ENCODE measurements at places on chromosomes 13 and 19.

DNA sequence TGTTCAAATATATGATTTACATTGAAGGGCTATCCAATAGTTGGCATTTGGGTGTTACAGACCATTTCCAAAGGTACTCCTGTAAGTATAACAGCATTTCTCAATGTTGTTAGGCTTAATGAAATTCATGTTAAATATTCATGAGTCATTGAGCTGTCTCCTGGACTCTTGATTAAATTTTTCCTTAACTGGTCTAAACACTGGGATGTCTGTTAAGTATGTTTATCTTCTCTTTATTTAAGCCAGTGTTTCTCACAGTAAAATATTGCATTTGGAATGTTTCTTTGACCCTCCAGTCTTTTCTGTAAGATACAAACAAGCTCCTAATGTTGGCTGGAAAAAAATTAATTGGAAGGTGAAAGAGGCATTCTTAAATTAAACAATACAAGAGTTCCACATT, 402.5 kb upstream of the HTR2A start:
- DNase-seq = no peak

DNA sequence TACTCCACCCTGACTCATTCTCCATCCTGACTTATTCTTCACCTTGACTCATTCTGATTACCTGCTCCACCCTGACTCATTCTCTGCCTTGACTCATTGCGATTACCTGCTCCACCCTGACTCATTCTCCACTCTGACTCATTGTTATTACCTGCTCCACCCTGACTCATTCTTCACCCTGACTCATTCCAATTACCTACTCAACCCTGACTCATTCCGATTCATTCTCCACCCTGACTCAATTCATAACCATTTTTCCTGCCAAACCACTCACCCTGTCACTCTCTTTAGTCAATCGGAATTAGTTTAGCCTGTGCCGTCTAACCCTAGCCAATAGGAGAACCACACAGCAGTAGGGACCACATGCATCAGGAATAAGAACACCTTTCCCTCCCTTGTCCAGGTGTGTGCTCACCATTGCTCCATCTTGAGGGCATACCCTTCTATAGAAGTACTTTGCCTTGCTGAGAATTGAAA, 1227.4 kb upstream of the PCDH20 start:
- DNase-seq = no peak

GRCh38 chr19:18441804-18442788, 4.2 kb upstream of the ISYNA1 start:
- DNase-seq = no peak

- DNase-seq = no peak
These were observed 284.7 kb downstream of the TSHZ3 start for GRCh38 chr19:31064491-31064890.

DNA sequence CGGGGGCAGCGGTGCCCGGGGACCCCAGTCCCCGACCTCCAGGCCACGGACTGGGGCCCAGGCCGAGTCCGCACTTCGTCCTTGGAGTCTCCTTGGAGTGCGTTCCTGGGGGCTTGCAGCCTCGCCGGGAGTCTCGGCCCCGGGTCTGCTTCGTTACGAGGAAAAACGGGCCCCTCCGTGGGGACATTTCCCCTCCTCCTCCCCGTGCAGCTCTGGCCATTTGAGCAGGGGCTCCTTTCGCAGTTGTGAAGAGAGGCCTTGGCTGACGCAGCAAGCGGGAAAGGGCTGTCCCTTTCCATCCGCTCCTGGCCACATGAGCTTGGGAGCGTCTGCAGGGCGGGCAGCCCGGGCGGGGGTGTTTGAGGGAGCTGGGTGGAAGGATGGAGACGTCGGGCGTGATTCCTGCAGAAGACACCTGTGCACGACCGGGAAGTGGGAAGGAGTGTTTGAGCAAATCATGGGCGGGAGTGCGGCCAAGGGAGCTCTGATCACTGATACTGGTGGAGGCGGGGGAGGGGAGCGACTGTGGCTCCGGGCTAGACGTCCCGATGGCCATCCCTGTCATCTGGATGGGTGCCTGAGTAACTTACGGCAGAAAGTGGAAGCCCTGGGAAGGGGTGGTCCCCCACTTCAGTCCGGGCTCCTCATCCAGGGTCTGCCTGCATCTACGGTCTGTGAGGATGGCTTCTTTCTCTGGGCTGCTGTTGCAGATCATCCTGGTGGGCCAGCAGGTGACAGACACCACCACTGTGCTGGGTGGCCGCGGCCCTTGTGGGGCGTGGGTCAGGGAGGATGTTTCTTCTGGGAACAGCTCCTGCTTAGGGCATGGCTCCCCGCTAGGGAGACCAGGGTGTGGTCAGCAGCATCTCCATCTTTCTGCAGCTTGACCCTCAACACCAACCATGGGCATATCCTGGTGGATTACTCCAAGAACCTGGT, 736 bp downstream of the GPI start:
- DNase-seq = no peak

GRCh38 chr13:112434032-112434431, 57.9 kb downstream of the SPACA7 start:
- DNase-seq = no peak

DNA sequence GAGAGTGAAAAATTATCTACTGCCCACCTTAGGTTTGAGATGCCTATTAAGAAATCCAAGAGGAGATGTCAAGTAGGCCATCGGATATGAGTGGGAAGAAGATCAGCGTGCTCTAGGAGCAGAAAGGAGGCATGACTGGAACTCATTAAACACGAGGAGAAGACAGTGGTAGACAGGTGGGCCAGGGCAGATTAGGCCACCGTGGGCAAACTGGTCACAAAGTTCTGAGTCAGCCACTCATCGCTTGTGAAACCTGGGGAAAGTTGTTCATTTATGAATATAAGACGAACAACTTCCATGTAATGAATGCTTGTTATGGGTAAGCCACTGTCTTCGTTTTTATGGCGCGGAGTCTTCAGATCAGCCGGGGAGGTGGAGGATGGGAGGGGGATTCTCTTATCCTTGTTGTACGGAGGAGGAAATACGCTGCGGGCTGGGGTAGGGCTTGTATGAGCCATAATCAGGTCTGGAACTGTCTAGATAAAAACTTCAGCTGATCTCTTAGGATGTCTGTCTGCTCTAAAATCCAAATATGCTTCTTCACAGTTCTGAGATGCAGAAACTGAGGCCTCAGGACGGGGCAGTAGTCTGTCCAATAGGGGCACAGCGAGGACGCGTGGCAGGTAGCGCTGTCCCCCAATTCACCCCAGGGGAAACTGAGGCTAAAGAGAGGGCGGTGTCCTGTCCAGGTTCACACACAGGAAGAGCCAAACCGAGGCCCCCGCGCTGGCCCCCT, 1.1 kb upstream of the ZNF444 start:
- DNase-seq = no peak

GRCh38 chr13:94181461-94182107, 297.9 kb downstream of the DCT start:
- DNase-seq = no peak
